ENCODE measurements at places on chromosomes 13 and 19.

- DNase-seq, result no peak
Measured at GRCh38 chr13:114324334-114324733, 10.0 kb downstream of the CHAMP1 start.

DNA sequence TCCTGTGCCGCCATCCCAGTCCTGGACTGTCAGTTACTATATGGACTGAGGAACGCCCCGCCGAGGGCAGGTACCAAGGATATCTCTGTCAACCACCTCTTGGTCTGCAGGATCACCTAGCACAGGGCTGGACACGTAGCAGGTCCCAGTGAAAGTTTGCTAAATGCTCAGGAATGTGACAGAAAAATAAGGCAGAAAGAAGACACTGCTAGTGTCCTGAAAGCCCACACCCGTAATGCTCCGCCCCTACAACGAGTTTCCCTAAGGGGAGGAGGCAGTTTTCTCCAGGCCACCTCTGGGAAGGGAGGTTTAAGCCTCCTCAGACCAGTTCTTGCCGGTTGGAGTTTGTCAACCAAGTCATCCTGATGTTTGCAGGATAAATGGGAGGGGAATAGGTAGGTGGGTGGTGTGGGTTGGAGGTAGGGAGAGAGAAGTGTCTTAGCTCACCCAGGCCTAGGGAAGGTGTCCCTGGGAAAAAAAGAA is 1.7 kb upstream of the SERTAD3 start:
- DNase-seq, result no peak

DNA sequence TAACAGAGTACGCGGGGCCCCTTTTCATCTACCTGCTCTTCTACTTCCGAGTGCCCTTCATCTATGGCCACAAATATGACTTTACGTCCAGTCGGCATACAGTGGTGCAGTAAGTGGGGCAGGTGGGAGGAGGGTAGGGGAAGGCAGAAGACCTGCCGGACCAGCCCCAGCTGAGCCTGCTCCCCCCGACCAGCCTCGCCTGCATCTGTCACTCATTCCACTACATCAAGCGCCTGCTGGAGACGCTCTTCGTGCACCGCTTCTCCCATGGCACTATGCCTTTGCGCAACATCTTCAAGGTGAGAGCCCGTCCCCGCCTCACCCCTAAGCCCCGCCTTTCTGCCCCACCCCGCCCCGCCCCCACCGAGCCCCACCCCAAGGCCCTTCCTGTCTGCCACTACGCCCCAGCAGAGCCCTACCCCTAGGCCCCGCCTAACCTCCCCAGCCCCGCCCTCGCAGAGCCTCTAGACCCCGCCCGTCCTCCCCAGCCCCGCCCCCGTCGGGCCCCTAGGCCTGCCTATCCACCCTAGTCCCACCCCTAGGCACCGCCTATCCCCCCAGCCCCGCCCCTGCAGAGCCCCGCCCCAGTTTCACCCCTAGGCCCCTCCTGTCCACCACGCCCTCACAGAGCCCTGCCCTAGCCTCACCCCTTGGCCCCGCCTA is 7.7 kb downstream of the NDUFB7 start:
- no peak for DNase-seq

DNA sequence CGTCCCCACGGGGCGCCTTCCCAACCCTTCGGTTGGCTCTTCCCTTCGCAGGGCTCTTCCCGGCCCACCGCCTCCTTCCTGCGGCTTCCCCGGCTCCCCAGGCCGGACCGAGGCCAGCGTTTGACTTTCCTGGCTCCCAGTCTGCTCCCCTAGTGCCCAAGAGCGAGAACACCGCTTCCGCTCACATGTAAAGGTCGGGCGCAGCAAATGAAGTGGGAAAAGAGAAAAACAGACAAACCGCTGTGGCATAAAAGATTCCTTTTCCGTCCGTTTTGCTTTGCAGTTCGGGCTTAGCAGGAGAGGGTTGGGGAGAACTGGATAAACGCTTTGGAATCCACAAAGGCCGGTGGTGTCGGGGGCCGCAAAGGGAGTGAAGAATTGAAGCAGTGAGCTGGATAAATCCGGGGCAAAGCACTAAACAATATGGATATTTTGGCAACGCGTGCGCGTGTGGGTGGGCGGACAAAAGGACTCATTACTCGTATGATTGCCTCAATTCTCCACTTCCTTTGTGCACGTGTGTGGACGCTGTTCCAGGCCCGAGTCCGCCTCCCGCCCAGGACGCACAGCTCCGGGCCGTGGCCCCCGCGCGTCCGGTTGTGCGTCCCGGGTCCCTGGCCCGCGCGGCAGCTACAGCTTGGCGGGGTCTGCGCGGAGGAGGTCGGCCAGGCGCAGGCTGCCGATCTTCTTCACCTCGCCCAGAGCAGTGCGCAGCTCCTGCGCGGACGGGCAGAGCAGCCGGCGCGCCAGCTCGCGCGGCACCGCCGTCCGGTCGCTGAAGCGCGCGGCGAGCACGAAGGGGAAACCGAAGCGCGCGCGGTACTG is 8.6 kb upstream of the CDX2 start:
- no peak for DNase-seq

DNA sequence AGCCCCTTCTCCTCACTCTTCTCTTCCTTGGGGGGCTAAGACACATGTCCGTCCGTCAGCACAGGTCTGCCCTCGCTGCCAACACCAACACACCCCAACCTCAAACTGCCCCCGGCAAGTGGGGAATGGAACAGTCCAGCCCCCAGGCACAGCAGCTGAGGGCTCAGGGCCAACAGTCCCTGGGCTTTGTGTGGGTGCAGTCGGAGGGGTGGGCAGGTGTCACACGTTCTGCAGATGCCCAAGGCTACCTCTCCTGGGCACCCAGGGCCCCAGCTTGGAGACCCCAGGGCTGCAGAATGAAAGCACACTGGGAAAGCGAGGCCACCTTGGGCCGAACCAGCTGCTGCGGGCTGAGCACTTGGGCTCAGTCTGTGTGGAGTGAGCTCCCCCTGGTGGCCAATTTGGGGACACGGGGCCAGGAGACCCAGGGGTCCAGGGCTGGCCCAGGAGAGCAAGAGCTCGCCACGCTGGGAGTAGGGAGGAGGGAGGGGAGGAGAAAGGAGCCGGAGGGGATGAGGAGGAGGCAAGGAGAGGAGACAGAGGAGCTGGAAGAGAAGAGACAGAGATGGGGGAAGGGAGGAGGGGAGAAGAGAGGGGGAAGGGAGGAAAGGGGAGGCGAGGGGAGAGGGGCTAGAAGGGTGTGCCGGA is 14.0 kb upstream of the ATP8B3 start:
- peak; percentile 46 for DNase-seq

DNA sequence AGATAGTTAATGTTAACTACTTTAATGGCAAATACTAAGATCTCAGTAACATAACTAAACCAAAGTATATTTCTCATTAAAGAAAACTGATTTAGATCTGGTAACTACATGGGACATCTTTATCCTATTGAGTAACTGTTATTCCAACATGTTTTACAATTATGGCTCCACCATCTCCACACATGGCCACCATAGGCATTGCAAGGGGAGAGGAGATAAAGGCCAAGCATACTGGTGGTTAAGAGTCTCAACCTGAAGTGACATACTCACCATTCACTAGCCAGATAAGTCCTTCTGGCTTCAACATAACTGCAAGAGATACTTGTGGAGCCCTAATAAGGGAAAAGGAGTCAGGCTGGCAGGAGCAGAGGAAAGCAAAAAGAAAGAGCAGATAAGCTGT is 1586.4 kb upstream of the SPRY2 start:
- no peak for DNase-seq

- DNase-seq, result no peak
Measured at GRCh38 chr19:53365899-53366493, 491 bp downstream of the ZNF525 start.

DNA sequence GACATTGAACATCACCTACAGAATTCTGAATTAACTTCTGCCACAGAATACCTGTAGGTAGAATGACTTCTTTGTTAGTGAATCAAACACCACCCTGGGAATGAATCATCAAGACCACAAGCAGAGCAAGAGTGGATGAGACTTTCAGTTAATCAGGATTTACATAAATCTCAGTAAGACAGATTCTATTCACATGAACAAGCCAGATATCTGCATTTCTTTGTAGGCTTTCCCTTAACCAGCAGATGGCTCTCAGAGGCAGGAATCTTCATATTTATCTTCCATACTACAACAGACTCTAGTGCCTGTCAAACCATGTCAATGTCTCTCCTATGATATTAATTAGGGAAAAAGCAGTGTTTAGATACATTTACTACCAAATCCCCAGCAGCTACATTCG is 412.1 kb downstream of the KLF12 start:
- no peak for DNase-seq

DNA sequence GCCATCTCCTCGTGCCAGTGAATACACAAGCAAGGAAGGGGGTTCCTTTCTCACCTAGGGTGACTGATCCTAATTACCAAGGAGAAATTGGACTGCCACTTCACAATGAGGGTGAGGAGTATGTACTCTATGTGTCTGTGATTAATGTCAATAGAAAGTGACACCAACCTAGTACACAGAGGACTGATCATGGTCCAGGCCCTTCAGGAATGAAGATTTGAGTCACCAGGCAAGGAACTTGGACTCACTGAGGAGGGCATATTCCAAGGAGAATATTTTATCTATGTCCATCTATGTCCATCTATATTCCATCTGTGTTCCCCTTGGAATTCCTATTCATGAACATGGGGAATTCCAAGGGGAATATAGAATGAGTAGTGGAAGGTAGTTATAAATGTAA is 9.2 kb upstream of the ALOX5AP start:
- DNase-seq, result no peak

DNA sequence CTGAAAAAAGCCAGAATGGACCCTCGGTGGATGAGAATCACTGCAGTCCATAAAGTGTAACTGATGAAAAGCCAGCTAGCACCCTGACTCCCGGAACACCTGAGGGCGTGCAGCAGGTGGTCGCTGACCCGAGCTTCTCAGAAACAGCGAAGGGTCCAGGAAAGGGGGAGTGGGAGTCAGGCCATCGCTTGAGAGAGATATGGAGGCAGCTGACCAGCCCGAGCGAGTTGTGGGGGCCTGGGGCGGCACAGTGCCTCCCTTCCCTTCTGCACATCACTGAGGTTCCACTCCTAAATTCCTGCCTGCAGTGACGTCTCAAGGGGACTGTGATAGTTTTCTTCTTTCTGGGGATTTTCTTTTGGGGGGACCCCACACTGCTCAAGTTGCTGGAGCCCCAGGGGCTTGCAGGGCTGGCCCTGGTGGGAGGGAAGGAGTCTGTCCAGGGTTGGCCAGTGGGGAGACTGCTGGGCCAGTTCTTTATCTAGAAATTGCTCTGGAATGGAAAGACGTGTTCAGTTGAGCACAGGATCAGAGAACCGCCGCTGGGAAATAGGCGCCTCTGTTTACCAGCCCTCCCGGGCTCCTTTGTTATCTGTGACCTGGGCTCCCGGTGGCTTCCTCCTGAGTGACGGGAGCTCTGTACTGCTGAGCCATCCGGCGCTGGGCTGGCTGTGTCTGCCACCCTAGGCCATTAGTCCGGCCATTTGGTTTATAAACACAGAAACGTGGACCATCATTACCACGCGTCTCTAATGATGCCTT is 71.3 kb downstream of the RAB20 start:
- DNase-seq, result no peak

DNA sequence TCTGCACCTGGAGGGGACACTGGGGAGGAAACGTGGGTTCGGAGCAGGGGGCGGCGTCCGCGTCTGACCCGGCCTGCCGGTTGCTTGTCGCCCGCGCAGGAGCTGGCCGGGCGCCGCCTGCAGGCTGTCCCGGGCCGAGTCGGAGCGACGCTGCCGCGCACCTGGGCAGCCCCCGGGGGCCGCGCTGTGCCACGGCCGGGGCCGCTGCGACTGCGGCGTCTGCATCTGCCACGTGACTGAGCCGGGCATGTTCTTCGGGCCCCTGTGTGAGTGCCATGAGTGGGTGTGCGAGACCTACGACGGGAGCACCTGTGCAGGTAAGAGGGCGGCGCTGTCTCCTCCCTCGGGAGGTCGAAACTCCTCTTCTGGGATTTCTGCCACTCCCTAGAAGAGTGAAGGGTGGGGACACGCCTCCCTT is 1.3 kb downstream of the ITGBL1 start:
- no peak for DNase-seq

- no peak for DNase-seq
Measured at GRCh38 chr13:66689037-66689619, 541.0 kb downstream of the PCDH9 start.

- DNase-seq, result no peak
Measured at GRCh38 chr13:35479038-35479492, 2.6 kb upstream of the MAB21L1 start.

GRCh38 chr13:75938811-75939560 is 302.9 kb downstream of the LMO7 start:
- no peak for DNase-seq

DNA sequence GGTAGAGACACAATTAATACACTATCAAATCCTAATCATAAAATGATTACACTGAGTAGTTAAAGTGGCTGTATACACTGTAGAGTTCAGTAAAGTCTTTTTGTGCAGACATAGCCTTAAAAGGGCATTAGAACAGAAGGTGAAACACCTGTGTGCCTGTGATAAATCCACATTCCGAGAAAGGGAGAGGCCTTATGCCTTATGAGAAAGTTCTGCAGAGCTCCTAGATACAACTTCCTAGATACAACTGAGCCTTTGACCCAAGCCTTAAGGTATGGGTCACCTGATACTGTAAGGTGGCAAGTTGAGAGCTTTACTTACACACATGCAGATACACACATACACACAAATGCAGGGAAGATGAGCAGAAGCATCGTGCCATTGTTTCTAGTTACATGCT is 6.3 kb downstream of the SERP2 start:
- DNase-seq, result no peak

DNA sequence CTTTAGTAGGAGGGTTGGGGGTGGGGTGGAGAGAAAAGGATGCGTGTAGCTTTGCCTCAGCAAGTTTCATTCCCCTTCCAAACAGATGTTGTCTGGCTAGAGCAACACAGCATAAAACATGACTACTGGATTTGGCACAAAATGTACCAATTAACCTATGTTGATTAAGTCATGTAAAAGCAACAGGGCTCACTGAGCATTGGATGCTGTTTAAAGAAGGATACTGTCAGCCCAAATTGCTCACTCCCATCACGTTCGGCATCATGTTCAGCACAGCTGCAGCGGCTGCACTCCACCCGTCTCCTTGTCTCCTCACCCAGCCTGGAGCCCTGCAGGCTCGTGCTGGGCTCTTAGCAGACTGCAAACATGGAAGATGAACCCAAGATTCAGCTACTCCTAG is 77.5 kb downstream of the DLEU7 start:
- no peak for DNase-seq

DNA sequence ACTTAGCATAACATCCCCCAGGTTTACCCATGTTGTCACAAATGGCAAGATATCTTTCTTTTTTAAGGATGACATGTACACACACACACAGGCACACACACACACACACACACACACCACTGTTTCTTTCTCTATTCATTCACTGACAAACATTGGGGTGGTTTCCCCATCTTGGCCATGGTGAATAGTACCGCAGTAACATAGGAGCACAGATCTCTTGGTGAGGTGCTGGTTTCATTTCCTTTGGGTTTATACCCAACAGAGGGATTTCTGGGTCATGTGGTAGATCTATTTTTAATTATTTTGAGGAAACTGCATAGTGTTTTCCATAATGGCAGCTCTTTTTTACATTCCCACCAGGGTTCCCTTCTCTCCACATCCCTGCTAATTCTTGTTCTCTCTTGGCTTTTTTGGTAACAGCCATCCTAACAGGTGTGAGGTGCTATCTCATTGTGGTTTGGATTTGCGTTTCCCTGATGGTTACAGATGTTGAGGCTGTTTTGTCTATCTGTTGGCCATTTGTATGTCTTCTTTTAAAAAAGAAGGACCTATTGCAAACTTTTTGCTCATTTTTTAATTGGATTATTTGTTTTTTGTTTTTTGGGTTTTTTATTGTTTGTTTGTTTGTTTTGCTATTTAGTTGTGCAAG is 251.7 kb upstream of the IRS2 start:
- DNase-seq, result no peak

- no peak for DNase-seq
Measured at GRCh38 chr13:50284540-50284939, 269.3 kb downstream of the KCNRG start.

All from stimulated activated CD8-positive, alpha-beta memory T cell treated with anti-CD3 and anti-CD28 coated beads, Interleukin-4, amount 100 ng/mL, for 4 hours (primary cell).